AML-193 (cell line): ENCODE measurements at places on chromosomes 16 and 17.

GRCh38 chr17:77476931-77477805 is 336.4 kb downstream of the SEC14L1 start:
- no peak for DNase-seq

- peak; percentile 71 for DNase-seq
Observed at GRCh38 chr16:29290631-29291247, 115.8 kb downstream of the NPIPB11 start.

DNA sequence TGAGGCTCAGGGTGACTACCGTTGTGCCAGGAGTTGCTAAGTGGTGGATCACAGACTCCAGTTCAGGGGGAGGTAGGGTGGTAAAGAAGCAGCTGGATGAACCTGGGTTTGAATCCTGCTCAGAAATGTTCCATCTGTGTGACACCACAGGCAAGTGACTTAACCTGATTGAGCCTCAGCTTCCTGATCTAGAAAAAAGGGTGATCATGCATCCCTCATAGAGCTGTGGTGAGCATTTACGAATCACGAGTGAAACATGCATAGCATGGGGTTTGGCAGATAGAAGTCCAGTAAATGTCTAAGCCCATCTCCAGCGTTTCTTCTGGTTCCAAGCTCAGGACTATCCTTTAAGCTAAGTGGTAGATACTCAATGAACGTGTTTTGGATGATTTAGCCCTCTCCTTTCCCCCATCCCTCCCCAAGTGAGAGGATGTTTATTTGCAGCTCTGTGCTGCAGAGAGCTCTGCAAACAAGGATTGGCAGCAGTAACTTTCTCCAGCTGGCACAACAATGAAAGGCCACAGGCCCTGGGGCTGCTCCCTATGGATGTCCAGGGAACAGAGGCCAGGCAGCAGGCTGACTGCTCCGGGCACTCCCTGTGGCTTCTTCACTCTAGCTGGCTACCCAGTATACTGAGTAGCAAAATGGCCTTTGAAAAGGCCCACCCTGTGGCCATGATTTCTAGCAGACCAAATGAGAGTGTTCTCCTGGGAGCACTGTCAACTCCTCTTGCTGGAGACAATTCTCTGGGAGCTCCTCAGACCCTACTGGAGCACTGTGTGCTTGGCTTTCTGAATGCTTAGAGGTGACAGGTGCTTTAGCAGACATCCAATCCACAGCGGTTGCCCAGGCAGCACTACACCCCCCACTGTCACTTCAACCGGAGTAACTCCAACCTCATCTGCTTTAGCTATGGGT is 21.3 kb downstream of the CA4 start:
- DNase-seq = no peak

DNA sequence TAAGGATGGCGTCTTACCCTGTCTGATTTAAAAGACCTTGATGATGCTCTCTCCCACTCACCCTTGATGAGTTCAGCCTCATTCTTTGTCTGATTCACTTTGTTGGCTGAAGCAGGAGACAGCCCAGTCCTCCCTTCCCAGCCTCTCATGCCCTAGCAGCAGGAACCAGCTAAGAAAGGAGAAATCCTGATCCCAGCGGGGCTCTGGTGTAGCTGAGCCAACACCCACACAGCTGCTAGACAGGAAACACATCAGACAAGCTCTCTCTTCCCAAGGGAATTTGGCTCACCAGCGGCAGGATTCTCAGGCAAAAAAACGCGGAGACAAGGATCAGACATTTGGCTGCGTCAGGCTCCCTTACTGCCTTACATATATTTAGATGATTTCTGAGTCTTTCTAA is 211.5 kb downstream of the CDH11 start:
- no peak for DNase-seq

GRCh38 chr16:60031740-60032139 is 1297.6 kb upstream of the GOT2 start:
- no peak for DNase-seq

- no peak for DNase-seq
Observed at GRCh38 chr16:56688762-56689161, 6.5 kb downstream of the MT1X start.

DNA sequence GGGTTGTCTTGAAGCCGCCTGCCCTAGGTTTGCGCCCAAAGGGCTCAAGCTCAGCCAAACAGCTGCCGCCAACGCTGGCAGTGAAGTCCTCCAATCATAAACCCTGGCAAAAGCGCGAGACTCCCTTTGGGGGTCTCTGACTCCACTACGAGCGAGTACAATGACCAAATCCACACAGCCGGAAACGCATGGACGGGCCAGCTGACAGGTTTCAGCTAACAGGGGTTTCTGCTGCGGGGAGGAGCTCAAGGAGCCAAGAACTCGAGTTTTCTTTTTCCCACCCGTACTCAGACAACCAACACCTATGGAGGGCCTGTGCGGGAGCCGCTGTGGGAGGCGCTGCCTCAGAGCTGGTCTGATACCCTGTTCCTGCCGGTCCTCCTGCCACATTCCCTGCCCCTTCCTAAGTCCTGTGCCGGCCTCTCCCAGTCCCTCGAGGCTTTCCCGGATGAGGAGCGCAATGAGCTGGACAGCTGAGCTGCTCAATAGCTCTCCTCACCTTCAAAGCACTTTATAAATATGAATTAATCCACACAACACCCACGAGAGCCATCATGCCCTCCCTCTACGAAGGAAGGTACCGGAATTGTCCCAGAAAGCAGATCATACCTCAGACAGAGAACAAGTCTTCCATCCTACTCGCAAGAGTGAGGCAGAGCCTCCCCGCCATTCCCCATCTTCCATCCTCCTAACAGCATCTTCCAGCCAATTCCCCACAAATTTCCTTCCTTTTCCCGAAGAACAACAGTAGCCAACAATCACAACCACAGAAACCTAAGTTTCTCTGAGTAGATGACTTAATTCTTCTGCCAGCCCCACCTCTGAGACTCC is 6.1 kb downstream of the ABR start:
- DNase-seq = no peak

DNA sequence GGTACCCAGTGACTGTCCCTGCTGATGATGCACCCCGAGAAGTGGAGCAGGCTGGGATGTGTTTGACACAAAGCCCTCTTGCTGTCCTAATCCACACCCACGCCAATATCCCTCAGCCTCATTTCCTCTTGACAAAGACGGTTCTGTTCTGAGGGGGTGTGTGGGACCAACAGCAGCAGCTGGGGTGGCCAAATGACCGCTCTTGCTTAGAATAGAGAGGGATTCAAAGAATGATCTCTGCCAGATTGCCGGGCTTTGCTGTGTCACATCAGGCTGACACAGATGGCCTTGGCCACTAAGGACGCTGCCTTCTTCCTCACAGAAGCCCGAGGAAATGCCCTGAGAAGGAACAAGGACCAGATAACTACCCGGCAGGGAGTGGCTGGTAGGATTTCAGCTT is 250.7 kb downstream of the NTN1 start:
- DNase-seq = no peak

- no peak for DNase-seq
Observed at GRCh38 chr16:84526794-84527531, 22.5 kb upstream of the MEAK7 start.
